ENCODE measurements at places on chromosomes 7 and 10. TPM values are rescaled to one million over a fixed set of nuclear protein-coding genes. Genes with fewer than 3 reads are reported as not detected.
A peak's percentile ranks its signal among the peaks of the same experiment; 100 is the strongest.

DNA sequence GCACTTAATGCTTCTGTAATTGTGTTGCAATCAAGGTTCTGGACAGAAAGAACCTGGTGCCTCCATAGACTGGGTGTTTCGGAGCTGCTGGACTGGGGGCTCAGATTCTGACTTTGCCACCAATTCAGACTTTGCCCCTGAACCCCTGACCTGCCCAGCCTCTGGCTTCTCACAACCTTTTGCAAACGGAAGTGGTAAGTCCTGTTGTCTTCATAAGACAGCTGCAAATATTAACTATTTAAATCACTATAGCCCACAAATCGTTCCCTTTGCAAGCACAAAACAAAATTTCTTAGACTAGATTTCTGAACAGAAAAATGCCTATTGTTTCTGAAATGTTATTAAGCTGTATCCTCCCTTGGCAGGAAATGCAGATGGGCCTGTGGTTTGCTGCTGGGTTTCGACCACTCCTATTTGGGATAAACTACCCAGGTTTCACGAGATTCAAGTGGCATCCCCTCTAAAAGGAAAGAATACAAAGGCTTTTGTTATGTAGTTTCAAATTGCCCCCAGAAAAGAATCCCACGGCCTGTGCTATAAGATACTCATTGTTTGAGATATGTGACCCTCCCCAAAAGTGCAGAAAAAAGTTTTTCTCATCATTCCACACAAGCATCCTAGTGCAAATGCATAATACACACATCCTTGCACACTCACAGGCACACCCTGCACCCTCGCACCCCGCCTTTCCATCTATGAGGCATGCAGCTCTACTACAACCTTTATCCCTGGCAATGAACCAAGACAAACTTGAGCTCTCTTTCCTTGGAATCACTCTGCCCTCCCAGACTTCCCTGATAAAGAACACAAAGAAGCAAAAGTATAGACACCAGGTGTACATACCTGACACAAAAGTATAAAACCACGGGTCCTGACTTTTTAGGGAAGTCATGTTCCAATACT, 209.1 kb downstream of the PRPF18 start:
- no peaks in the 10 kb centered on the region for H3K36me3 ChIP-seq
- H3K27ac ChIP-seq, result no peak overlapping the region
- peaks cover 22% of the 10 kb centered on the region for H3K4me1 ChIP-seq
- DNase-seq, result no peak
- H3K4me3 ChIP-seq, result peak overlapping the region; percentile 8
- peaks cover 4% of the 10 kb centered on the region for H3K27me3 ChIP-seq

- DNase-seq, result no peak
- no peak overlapping the region for H3K27ac ChIP-seq
- H3K4me1 ChIP-seq, result no peaks in the 10 kb centered on the region
- H3K36me3 ChIP-seq, result no peaks in the 10 kb centered on the region
Measured at GRCh38 chr7:90007001-90007654, 147.1 kb upstream of the STEAP1 start.

DNA sequence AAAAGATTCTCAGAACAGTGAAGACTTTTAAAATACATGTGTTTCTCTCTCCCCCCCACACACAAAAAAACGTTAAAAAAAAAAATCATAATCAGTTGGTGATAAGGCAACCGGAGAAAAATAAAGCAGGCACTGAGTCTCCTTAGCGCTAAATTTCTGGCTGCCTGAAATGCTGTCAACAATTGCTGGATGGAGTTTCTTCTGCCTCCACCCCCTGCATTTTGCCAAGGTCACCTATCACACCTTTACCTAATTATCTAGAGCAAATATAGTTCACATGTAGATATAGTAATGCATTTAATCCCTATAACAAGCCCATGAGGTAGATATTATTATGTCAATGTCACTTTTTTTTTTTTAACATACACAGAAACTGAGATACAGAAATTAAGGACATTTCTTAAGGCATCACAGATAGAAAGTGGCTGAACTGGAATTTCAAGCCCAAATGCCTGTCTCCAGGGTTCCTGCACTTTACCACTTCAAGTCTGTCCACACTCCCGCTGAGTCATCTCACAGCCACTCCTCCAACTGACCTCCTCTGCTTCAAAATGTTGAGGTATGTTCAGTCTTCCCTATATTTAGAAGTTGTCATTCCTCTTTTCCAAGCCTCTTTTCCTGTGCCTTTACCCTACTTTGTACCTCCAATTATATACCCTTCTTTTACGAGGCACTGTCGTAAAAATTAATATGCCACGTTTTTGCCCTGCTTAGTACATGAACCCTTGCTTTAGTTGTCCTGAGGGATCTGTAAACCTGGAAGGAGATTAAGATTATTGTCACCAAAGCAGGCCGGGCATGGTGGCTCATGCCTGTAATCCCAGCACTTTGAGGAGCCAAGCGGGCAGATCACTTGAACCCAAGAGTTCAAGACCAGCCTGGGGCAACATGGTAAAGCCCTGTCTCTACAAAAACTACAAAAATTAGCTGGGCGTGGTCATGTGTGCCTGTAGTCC, 72.8 kb upstream of the MPP7 start:
- H3K27me3 ChIP-seq, result peaks cover 7% of the 10 kb centered on the region
- no peak overlapping the region for H3K4me3 ChIP-seq
- H3K36me3 ChIP-seq, result peaks cover 1% of the 10 kb centered on the region
- no peak for DNase-seq

GRCh38 chr10:86956848-86957448, 467 bp downstream of the MMRN2 start:
- H3K4me1 ChIP-seq, result no peaks in the 10 kb centered on the region
- H3K36me3 ChIP-seq, result peaks cover 4% of the 10 kb centered on the region
- H3K4me3 ChIP-seq, result no peak overlapping the region
- DNase-seq, result no peak

- peak overlapping the region; percentile 52 for H3K27ac ChIP-seq
- no peak for DNase-seq
- no peaks in the 10 kb centered on the region for H3K27me3 ChIP-seq
- no peak overlapping the region for H3K4me3 ChIP-seq
- H3K36me3 ChIP-seq, result peaks cover 56% of the 10 kb centered on the region
Measured at GRCh38 chr7:92778972-92779371, 57.4 kb downstream of the CDK6 start.

- no peaks in the 10 kb centered on the region for H3K27me3 ChIP-seq
- DNase-seq, result no peak
- no peaks in the 10 kb centered on the region for H3K4me1 ChIP-seq
- no peaks in the 10 kb centered on the region for H3K36me3 ChIP-seq
Measured at GRCh38 chr7:98548971-98549370, 68.1 kb upstream of the NPTX2 start.

GRCh38 chr10:87594864-87595263, 64.8 kb upstream of the PAPSS2 start:
- no peak overlapping the region for H3K4me3 ChIP-seq
- no peak overlapping the region for H3K27ac ChIP-seq
- no peaks in the 10 kb centered on the region for H3K4me1 ChIP-seq
- H3K27me3 ChIP-seq, result peaks cover 6% of the 10 kb centered on the region
- DNase-seq, result no peak

DNA sequence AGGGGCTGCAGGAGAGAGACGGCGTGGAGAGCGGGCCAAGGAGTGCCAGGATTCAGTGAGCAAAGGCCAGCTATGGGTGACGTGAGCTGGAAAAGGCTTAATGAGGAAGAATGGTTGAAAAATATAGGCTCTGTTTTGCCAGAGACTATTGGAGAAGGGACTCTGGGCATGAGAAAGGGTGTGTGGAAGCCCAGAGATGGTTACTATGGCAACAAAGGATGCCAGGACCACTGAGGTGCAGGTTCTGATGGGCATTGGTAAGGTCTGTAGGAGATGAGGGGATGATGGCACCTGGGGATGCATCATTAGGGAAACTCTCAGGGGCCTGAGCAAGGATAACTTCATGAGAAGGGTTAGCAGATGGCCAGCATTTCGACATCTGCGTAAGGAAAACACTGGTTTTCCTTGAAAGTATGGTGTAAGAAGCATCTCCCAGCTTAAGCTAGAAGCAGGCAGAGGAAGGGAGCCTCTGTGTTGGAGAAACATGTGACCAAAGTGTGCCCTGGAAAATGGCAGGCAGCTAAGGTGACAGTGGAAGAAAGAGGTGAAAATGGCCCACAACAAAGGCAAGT, 21.6 kb upstream of the FAM180A start:
- H3K36me3 ChIP-seq, result no peaks in the 10 kb centered on the region
- no peaks in the 10 kb centered on the region for H3K4me1 ChIP-seq
- H3K27me3 ChIP-seq, result peaks cover 5% of the 10 kb centered on the region
- no peak for DNase-seq
- H3K27ac ChIP-seq, result no peak overlapping the region
- H3K4me3 ChIP-seq, result no peak overlapping the region

DNA sequence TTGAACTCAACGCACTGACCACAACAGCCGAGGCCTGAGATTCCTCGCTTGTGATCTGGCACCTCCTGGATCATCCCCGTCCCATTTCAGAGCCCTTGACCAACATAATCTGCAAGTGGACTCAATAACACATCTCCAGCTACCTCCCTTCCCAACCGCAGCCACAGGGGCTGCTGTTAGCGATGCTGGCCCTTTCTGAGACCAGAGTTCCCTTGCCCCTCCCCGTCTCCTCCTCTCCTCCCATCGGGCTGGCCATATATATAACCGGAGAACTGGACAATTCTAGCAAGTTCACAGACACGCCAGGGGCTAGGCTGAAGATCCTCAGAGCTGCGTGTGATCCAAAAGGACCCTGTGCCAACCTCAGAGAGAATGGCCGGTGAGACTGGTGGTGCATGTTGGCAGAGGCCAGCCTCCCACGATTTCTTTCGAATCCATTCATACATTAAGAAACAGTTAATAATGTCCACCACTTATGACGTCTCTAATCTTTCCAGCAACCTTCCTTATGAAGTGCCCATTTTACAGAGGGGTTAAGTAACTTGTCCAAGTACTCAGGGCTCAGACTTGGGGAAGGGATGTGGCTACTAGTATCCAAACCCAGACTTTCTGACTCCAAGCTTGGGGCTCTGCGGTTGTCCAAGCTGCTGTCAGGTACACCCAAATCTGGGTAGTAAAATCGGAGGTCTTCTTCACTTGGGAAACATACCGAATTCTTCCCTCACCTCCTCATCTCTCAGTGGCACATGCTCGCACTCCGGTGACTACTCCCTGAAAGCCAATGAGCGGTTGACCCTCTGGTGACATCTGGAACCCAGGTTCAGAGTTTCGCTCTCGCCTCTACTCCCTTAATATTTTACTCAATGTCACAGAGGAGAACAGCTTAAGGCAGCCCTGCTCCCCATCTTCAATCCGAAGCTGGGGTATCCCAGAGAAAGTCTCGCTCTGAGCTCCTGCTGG, 11.2 kb upstream of the FEZF1 start:
- peaks cover 48% of the 10 kb centered on the region for H3K27me3 ChIP-seq
- H3K27ac ChIP-seq, result no peak overlapping the region
- no peaks in the 10 kb centered on the region for H3K4me1 ChIP-seq
- H3K36me3 ChIP-seq, result no peaks in the 10 kb centered on the region
- DNase-seq, result no peak

- no peak for DNase-seq
- no peaks in the 10 kb centered on the region for H3K36me3 ChIP-seq
- no peak overlapping the region for H3K4me3 ChIP-seq
- H3K27ac ChIP-seq, result no peak overlapping the region
Measured at GRCh38 chr7:91913612-91914011, 27.1 kb upstream of the AKAP9 start.

GRCh38 chr7:29405891-29406290, 157.7 kb upstream of the PRR15 start:
- H3K27ac ChIP-seq, result no peak overlapping the region
- no peak for DNase-seq
- peaks cover 13% of the 10 kb centered on the region for H3K27me3 ChIP-seq
- H3K4me3 ChIP-seq, result no peak overlapping the region
- H3K36me3 ChIP-seq, result no peaks in the 10 kb centered on the region

- peaks cover 53% of the 10 kb centered on the region for H3K36me3 ChIP-seq
- peaks cover 2% of the 10 kb centered on the region for H3K4me1 ChIP-seq
- DNase-seq, result peak; percentile 30
- H3K27me3 ChIP-seq, result no peaks in the 10 kb centered on the region
- H3K27ac ChIP-seq, result no peak overlapping the region
- H3K4me3 ChIP-seq, result no peak overlapping the region
Measured at GRCh38 chr7:24812305-24812945, 55.2 kb upstream of the GSDME start.

- no peak overlapping the region for H3K27ac ChIP-seq
- H3K4me3 ChIP-seq, result no peak overlapping the region
- peaks cover 63% of the 10 kb centered on the region for H3K27me3 ChIP-seq
Measured at GRCh38 chr10:11861811-11862428, 38.8 kb downstream of the PROSER2 start.

GRCh38 chr7:23205577-23205908, 23.7 kb downstream of the NUP42 start:
- H3K4me3 ChIP-seq, result peak overlapping the region; percentile 24
- peaks cover 27% of the 10 kb centered on the region for H3K36me3 ChIP-seq
- no peak for DNase-seq
- no peaks in the 10 kb centered on the region for H3K4me1 ChIP-seq

DNA sequence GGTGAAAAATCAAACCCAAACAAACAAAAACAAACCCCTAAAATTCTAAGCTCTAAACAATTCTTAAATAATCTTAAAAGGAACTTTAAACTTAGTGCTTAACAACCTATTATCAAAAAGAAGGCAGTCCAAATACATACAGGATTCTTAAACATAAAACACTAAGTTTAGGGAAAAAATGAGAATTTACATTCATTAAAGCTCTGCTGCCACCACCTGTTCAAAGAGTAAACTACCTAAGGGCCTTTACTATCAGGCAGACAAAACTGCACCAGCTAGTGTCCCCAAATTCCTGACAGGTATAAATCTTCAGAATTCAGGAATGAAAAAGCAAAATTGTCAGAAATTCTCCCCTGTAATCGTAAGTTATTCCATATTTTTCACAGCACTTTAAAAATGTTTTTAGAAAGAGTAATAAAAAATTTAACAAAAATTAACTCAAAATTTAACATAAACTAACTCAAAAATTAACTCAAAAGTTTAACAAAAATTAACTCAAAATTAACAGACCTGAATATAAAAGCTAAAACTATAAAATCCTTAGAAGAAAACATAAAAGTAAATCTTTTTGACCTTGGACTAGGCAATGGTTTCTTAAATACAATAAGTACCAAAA, 55.1 kb downstream of the PDZD8 start:
- no peaks in the 10 kb centered on the region for H3K4me1 ChIP-seq
- no peak for DNase-seq
- H3K27me3 ChIP-seq, result no peaks in the 10 kb centered on the region
- no peak overlapping the region for H3K27ac ChIP-seq

DNA sequence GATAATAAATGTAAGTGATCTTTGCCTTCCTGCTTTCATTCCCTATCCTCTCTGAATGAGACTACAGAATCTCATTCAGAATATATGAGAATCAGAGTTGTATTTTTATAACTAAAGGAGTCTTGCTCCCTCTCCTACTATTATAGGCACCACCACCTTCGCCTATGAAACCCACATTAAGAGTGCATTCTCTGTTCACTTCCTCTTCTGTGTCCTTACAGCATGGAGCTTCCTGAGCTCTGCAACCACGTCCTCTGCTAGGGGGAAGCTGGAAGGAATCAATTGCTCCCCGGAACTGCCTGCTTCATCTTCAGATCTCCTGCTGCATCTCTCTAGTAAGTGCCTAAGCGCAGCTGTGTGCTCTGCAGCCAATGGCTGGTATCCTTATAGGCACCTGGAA, 820.7 kb downstream of the GRID1 start:
- DNase-seq, result no peak
- H3K4me1 ChIP-seq, result no peaks in the 10 kb centered on the region
- no peak overlapping the region for H3K4me3 ChIP-seq
- peaks cover 5% of the 10 kb centered on the region for H3K27me3 ChIP-seq
- no peaks in the 10 kb centered on the region for H3K36me3 ChIP-seq

NPFFR1 gene
- not detected for total RNA-seq

MUC3A gene
- total RNA-seq, result not detected

ERCC6 gene
- 11.2 TPM for total RNA-seq

VGF gene
- total RNA-seq, result 0.10 TPM

ITPRID1 gene
- not detected for total RNA-seq

Data from activated T-helper 1 cell treated with anti-CD3 and anti-CD28 coated beads, Interleukin-12 subunit alpha, Interleukin-12 subunit beta, Interleukin-2, Interleukin-4 antibody, amounts not matched to agents 30 ng/mL and 10 ng/mL and 1 ng/mL, durations not matched to agents 14 hours and 24 hours and 36 hours (primary cell).